ENCODE measurements at places on chromosomes 5 and 9.

DNA sequence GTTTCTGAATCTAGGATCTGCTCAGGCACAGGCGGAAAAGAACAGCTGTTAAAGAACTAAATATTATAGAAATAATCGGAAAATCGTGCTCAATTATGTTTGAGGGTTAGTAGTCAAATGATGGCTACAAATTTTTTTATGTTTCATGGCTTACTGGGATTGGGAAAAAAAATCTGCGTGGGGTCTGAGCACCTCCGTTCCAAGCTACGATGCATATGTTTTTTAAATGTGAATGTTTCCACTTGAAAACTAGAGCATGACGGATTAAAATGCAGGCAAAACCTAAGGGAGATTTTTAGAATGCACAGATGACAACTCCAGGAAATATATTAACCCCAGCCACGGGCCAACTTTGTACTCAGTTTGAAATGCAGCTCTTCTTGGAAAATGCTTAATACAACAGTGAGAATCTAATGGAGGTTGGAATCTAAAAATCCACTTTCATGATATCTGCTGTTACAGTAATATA is 5.3 kb downstream of the OTP start:
- no peak for DNase-seq

- peak; percentile 51 for DNase-seq
Observed at GRCh38 chr5:39519566-39520231, 94.9 kb upstream of the DAB2 start.

GRCh38 chr5:10934783-10935355 is 173.8 kb upstream of the DAP start:
- no peak for DNase-seq

GRCh38 chr5:132177691-132178149 is 49.9 kb downstream of the P4HA2 start:
- no peak for DNase-seq

Data from mesendoderm (in vitro differentiated cells).